ENCODE measurements at places on chromosomes 2 and 18.

DNA sequence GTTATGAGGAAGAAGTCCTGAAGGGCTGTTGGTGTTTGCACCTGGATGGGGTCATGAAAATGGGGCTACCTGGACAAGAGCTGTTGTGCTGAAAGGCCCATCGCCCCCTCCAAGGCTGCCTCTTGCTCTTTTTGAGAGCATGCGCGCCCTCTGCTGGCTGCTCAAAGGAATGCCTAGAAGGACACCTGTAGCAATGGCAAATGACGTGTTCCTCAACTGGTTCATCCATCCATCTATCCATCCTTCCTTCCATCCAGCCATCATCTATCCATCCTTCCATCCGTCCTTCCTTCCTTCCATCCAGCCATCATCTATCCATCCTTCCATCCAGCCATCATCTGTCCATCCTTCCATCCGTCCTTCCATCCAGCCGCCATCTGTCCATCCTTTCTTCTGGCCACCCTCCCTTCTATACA lies 17.2 kb upstream of the RPL31 start:
- DNase-seq, result peak; percentile 73

GRCh38 chr2:16546128-16546754 lies 119.4 kb downstream of the CYRIA start:
- DNase-seq, result peak; percentile 12

DNA sequence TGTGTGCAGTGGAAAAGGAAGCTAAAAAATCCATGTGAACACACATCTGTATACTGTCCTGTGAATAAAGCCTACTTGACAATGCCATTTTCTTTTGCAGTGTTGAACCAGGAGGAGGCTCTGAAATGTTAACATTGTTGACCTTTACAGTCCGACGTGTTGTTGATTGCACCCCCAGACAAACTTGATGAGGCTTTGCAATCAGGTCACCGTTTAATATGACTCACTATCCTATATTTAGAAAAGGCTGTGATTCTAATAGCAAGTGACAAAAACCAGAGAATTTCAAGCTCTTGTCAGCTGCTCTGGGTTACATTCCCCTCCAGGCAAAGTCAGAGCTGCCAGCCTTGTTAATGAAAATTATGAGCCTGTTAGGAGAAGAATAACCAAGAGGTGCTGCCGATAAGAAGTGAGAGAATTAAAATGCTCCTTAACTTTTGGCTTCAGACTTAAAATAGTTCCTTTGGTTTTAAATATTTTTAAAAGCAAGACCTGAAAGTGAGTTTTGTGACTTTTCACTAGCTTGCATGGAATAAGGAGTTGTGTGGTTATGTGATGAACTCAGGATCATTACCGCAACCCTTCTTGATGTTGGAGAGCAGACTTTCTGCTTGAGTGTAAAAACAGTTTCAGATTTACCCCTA lies 162.1 kb downstream of the QPCT start:
- no peak for DNase-seq

DNA sequence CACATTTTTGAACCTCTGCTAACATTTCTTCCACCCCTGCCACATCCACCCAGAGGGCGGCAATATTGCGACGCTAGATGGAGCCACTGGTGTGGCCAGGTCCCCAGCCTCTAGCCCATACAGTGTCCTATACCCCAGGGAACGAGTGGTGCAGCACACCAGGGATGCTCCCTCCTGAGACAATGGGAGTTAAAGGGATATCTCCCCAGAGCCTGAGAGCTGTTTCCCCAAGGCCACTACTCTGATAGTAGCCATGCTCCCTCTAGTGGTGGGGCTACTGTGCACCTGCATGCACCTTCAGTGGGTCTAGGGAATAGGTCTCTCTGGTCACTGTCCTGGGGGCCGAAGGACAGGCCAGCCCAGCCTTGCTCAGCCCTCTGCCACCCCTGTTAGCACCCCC lies 336.4 kb upstream of the FSHR start:
- DNase-seq, result no peak

- no peak for DNase-seq
These were observed 73.8 kb upstream of the HAAO start for GRCh38 chr2:42865884-42866881.

DNA sequence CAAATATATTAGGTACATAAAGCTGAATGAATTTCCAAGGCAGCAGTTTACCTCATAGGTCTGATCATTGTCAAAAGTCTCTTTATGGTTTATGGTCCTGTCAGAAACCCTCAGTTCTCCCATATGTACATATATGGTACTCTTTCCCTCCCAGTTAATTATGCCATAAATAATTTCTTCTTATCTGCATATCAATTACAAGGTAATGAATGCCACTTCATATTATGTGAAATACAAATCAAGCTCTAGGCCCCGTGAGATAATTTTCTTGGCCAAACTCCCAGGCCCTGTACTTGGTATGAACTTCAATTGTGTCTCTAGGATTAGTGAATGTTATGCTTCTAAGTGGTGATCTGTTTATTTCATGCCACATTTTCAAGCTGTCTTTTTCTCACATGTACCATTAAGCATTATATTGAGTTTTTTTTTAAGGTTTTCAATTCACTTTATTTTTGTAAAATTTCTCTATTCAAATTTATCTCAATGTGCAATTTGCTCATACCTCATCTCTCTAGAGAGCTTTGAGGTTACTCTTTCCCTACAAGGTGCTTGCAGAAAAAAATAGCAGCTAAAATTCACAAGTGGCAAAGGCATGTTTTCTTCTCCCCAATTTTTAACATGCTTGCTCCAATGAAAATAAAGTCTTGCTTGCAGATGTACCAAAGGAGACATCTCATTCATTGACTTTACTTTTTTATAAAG lies 430.6 kb upstream of the VRK2 start:
- no peak for DNase-seq

DNA sequence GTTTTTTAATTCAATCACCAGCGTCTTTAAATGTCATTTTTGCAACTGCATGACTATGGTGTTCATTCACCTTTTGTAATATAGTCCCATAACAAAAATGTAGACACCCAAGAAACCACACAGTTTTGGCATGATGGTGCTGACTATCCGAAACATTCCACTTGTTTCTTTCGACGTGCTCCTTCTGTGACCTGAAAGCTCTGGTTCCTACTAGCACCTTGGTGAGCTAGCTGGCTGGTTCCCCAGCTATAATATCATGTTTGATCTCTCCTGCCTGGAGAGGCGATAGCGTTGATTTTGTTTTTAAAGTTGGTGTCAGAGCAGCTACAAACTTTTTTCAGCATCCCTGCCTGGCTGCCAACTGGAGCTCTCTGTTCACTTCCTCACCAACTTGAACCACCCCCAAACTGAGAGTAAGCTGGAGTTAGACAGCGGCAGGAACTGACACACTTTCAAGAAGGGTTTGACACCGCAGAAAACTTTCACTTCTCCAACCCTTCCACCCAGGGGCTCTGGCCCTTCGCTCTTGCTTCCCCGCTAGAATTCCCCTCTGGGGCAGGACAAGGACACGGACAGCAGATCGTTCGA lies 1.1 kb downstream of the ATAD2B start:
- peak; percentile 44 for DNase-seq

- DNase-seq, result no peak
These were observed 1341.8 kb upstream of the NXPH2 start for GRCh38 chr2:140122001-140122400.

- no peak for DNase-seq
These were observed 5.7 kb upstream of the SP100 start for GRCh38 chr2:230410263-230410662.

- DNase-seq, result no peak
These were observed 43.8 kb downstream of the LTBP1 start for GRCh38 chr2:32990556-32990955.

DNA sequence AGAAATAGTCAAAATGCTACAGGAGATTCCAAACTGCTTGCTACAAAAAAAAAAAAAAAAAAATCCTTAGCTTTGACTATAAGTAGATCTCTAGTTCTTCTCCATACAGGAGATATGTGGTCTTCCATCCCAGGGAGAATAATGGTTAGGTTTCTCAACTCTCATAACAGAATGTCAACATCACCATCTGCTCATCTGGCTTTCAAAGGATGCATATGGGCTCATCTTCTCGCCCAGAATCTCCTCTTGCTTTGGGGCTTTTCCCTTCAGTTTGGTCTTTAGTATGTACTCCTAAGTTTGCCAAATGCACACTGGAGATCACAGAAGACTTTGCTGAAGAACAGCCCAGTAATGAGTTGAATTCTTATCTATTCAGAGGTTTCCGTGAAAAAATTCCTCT lies 240.7 kb downstream of the NRXN1 start:
- DNase-seq, result no peak

DNA sequence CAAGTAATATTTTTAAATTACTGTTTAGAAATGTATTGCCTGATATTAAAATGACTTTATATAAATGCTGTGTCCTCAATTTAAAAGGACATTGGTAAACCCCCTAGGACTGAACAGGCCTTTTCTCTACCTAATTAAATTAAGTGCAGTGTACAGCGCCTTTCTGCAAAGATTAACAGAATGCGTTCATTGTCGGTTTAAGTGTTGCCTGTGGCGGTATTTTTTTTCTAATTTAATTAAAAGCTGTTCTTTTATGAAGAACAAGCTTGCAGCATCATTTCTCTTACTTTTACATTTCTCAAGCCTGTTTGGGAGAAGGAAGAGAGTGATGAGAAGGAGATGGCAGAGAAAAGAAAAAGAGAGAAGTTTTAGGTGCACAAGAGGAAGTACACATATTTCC lies 344.9 kb downstream of the CPS1 start:
- DNase-seq, result no peak

GRCh38 chr18:57913686-57914085 lies 110.6 kb upstream of the ATP8B1 start:
- no peak for DNase-seq

DNA sequence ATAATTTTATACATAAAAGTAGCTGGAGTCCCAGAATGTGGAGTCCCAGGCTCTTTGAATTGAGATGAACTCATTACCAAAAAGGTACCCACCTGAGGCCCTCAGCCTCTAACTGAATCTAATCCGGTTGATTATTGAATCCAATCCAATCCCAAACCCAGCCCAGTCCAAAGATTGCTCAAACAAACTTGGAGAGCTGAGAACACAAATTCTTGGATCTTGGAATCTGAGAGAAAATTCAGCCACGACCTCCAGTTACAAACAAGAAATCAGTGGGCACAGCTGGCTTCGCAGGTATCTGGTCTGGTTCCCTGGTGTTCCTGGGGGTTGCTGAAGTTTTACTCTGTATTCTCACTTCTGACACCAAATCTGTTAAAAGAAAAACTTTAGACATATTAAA lies 28.4 kb upstream of the RHOB start:
- no peak for DNase-seq

DNA sequence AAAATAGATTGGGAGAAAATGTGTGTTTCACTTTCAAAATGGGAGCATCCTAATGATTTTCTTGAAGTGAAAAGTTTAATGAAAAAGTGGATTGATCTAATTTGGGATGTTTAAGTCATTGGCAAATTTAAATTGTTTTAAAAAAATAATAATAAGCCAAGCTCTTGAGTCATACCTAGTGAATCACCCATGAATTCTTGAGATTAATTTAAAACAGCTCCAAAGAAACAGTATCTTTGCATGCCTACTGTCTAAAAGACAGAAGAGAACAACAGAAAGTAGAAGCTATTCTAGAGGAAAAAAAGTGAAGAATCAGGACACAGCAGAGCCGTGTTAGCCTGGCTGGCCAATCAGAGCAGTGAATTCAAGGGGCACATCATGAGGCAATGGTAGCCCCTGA lies 7.7 kb downstream of the ACVR1C start:
- no peak for DNase-seq

DNA sequence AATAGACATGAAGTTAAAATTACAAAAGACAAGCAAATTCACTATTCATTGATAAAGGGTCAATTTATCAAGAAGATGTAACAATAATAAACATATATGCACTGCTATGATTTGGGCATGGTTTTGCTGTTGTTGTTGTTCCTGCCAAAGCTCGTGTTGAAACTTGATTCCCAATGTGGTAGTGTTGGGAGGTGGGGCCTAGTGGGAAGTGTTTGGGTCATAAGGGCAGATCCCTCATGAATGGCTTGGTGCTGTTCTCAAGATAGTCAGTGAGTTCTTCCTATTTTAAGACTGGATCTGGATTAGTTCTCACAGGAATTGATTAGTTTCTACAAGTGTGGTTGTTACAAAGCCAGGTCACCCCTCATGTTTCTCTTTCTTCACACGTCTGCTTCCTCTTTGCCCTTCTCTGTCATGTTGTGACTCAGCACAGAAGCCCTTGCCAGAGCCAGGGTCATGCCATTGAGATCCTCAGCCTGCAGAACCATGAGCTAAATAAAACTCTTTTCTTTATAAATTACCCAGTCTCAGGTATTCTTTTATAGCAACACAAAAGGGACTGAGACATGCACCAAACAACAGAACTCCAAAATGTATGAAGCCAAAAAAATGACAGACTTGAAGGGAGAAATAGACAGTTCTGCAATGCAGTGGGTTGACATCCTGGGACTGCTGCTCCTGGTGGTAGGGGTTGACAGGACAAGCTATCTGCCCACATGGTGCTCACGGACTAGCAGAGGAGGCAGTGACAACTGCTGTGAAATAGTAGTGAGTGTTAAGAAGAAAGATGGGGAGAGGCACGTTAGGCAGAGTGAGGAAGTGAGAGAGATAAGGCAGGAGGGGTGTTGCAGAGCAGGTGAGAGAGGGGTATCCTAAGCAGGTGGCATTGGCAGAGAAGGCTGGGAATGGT lies 18.6 kb upstream of the SKA1 start:
- no peak for DNase-seq

GRCh38 chr18:78778651-78779050 lies 201.0 kb upstream of the SALL3 start:
- no peak for DNase-seq

DNA sequence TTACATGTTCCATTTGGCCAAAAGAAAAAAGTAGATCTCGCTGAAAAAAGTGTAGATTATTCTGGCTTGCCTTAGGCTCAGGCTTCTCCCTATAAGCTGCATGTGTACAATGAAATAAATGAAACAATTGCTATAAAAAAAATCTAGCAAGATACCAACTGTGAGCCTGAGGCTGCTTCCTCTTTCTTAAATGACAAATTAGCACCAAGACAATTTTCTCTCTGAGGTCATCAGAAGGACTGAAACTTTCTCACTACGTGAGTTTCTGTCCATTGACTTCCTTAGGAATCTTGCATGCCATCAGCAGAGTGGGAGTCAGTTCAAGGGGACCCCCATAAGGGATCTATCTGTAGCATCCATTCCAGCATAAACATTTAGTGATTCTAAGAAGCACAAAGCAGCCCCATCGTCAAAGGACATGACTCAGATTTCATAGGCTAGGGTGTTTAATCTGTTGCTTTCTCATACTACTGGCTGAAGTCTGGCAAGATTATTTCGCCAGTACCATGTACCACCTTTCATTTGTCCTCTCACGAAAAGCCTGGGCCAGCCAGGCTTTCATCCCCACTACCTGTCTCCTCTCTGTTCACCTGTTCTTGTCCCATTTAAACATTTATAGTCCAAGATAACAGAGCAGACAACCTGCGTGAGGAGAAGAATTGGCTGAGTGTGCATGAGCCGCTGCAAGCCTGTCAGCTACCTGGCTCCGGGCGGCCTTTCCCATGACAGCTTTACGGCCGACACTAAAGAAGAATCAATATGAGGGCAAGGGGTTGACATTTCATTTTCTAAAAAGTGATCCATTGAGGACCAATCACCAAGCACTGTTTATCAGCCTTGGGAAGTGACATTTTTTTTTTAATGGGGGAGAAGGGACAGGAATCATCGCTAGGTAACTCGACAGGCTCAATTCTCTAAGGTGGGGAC lies 120.0 kb downstream of the EPHA4 start:
- no peak for DNase-seq

Data from naive thymus-derived CD8-positive, alpha-beta T cell (primary cell).